Uterine smooth muscle cell (primary cell): ENCODE measurements at places on chromosomes 7 and 10. TPM values are rescaled to one million over a fixed set of nuclear protein-coding genes. Genes with fewer than 3 reads are reported as not detected.

The FAM25A gene
- total RNA-seq, result not detected in 2 replicates

The CPA5 gene
- total RNA-seq, result not detected in 2 replicates

The SCIN gene
- under 0.01 and 0.25 TPM in 2 replicates for total RNA-seq

The GPR37 gene
- total RNA-seq, result 1.5 and 2.0 TPM in 2 replicates

The STOX1 gene
- 0.12 and 0.44 TPM in 2 replicates for total RNA-seq

The PTF1A gene
- not detected in 2 replicates for total RNA-seq

The MSMB gene
- 0.62 TPM in 1 of 2 replicates, not detected in the other for total RNA-seq

The AOAH gene
- not detected in 2 replicates for total RNA-seq

The HOXA2 gene
- total RNA-seq, result under 0.01 TPM in 1 of 2 replicates, not detected in the other

The PLXNA4 gene
- 0.62 and 1.2 TPM in 2 replicates for total RNA-seq

The TEX36 gene
- total RNA-seq, result not detected in 2 replicates

The HTRA1 gene
- 44.5 and 158 TPM in 2 replicates for total RNA-seq

The ADK gene
- total RNA-seq, result 62.2 and 103 TPM in 2 replicates

The NOS3 gene
- total RNA-seq, result 3.3 and 3.7 TPM in 2 replicates
